Activated T-helper 2 cell treated with anti-CD3 and anti-CD28 coated beads, Interferon-gamma antibody, Interleukin-2, Interleukin-4, amounts not matched to agents 10 μg/mL and 5 μg/mL and 100 μg/mL, durations not matched to agents 14 hours and 24 hours and 36 hours (primary cell): ENCODE measurements at places on chromosomes 1 and 21. TPM values are rescaled to one million over a fixed set of nuclear protein-coding genes. Genes with fewer than 3 reads are reported as not detected.

Gene DEPDC1
- total RNA-seq: 19.9 and 25.3 TPM in 2 replicates

Gene IL23R
- 0.55 and 0.80 TPM in 2 replicates for total RNA-seq

Gene LIPI
- not detected in 2 replicates for total RNA-seq

DNA sequence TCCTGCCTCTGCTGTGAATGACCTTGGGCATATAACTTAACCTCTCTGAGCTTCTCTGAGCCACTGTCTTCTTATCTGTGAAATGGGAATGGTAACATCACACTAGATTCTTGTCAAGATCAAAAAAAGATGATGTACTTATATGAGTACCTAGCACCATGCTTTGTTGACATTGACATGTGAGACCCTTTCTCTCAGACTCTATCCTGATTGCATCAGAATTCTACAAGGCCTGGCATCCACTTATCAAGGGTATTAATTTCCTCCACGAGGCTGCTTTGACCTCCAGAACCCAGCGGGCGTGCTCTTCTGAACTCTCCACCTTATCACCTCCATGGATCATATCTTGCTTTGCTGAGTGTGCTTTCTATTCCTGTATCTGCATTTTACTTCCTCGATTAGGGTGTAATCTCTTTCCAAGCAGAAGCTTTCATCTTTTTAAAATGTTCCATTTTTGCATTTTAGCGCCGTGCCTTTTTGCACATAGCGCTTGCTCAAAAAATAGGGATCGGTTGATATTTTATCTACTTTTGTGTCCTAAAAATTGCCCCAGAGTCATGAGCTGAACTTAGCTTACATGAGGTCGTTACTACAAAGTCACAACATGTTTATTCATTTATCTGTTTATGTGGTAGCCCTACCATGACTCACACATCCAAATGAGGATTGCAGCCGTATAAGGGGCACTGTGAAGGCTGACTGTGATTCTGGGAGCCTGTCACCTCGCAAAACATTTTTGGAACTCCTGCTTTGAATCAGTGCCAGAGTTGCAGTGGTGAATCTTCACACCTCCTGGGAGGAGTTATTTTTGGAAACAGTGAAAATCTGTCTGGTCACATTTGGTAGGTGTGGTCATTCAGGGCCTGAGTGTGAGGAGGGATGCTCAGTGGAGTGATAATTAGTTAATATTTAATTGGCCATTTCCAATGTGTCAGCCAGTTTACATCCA is 63.2 kb downstream of the IER5 start:
- DNase-seq: no peak

Gene LEFTY2
- total RNA-seq: not detected in 2 replicates

Gene KRTAP12-2
- not detected in 2 replicates for total RNA-seq

DNA sequence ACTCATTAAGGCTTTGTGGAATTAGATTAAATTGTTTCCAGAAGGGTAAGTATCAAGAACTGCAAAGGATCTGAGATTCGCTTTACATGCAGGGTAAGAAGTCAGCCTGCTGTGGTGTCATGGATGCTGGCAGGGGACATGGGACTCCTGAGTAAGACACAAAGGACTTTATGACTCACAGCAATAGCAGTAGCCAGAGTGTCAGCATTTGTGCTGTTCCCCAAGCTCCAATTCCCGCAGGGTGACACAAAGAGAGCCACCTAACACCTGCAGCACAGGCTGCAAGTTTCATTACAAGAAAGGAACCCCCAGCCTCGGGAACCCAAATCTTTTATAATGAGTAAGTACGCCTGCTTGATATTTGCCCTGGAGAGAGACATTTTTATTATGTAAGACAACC is 298.1 kb upstream of the POU3F1 start:
- DNase-seq: no peak

DNA sequence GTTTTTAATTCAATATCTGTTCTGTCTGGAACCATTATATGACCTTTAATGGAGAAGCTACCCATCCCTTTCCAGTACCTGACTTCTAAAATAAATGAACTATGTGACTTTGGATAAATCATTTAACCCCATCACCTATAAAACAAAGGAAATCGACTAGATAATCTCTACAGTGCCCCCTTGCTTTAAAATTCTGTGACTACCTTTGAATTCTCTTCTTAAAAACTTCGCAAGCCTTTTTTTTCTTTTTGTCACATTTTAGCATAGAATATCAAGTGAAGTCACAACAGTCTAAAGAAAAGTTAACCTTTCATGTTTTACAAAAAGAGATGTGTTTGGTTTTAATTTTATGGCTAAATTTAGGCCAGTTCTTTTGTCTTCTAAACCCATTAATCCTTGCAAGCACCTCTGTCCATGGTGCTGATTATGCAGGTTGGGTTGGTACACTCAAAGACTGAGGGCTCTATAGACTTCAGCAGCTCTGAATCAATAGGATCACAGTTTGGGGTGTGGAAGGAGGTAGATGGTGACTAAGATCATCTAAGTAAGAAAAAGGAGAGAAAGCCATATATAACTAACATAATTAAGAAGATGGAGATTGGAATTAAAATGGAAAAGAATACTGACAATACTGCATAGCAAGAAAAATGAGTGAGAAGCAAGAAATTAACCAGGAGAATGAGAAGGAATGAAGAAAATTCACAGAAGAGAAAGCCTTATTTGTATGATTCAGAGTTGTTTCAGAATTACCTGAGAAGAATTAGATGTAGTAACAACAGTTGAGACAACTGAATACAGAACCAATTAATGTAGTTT is 59.2 kb downstream of the TBX15 start:
- no peak for DNase-seq

DNA sequence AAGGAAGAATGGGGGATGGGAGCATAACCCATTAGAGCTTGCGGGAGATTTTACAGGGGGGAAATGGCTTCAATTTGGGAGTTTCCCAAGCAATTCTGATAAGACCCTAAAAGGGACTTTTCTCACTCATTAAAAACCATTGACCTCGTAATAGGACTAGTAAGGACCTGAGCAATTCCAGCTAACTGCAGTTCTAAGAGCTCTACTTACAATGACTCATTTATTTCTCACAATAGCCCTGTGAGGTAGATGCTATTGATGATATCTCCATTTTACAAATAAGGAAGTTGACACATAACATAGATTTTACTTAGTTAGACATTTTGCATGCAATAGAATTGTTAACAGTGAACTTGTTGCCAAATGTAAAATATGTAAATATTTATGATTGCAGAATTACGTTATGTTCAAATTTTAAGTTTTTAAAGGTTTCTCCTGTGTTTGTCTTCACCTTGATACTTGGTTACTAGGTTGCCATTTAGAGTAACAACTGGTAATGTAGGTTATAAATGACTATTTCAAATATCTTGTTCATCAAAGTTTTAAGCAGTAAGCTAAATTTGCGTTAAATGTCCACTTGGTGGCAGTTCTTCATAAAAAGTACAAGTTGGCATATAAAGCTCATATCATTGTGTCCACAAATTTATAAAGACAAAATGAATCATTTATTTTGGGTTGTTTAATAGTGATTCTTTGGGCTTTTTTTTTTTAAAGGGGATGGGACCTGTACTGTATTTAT is 182.0 kb downstream of the PLA2G4A start:
- DNase-seq: no peak

GRCh38 chr1:234515821-234516241 is 36.9 kb upstream of the TARBP1 start:
- no peak for DNase-seq

GRCh38 chr1:13842497-13842896 is 142.5 kb downstream of the PRDM2 start:
- DNase-seq: no peak

GRCh38 chr1:161981126-161981525 is 42.5 kb downstream of the OLFML2B start:
- no peak for DNase-seq

- no peak for DNase-seq
Observed at GRCh38 chr1:119822406-119822805, 11.1 kb upstream of the REG4 start.

GRCh38 chr1:160342526-160342925 is 524 bp downstream of the COPA start:
- no peak for DNase-seq

DNA sequence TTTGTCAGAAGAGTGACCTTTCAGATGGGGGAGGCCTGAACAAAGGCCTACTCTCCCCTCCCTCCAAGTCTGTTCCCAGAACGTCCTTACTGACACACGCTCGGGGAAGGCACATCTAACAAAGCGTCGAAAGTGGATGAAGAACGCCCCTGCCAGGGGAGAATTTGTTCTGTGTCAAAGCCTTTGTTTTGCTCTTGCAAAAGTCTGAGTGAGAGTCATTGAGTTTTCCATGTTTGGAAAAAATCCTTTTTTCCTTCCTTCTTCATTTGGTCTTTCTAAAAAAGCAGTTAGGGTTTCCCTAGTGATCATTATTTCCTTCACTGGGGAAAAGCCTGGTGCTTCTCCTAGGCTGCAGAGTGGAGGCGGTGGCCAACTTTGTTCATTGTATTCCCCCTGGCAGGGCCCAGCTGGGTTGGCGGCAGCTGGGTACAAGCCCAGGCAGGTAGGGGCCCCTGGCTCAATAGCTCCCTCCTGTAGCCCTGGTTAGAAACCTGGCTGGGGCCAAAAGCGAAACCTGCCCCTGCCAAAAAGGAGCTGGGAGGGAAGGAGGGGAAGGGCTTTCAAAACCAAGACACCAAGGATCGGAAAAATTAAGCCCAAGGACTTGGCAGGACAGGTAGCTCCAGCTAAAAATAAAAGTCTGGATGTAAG is 81.1 kb downstream of the ITPKB start:
- no peak for DNase-seq
